Neural progenitor cell (in vitro differentiated cells): ENCODE measurements at places on chromosomes 6 and 20.

GRCh38 chr6:27838058-27838944, 73.9 kb downstream of the OR2B2 start:
- peak; percentile 97 for DNase-seq

- DNase-seq, result no peak
Measured at GRCh38 chr6:156809034-156809433, 31.9 kb downstream of the ARID1B start.

DNA sequence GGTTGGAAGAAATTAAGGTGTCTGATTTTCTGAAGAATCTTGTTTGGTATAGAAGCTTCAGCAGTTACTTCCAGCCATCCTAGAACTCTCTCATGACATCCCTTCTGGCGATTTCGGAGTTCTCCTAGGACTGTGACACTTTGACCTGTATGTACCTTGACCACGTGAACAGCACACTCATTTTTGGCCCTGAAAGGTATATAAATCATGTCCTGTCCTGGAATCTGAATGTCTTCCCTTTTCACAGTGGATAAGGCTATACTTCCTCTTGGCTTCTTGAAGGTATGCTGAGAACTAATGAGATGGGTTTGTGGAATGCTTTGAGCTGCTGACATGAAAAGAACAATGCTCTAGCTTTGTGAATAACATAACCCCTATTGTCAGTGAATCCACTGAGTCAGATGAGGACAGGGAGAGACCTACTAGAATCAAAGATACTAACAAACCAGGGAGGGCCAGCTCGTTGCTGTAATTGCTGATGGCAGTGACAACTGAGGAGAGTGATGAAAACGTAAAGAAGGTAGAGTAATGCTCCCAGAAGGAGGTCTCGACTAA, 6.0 kb upstream of the ZDHHC14 start:
- peak; percentile 53 for DNase-seq

- DNase-seq, result no peak
Measured at GRCh38 chr6:109000289-109000688, 94.4 kb downstream of the SESN1 start.

DNA sequence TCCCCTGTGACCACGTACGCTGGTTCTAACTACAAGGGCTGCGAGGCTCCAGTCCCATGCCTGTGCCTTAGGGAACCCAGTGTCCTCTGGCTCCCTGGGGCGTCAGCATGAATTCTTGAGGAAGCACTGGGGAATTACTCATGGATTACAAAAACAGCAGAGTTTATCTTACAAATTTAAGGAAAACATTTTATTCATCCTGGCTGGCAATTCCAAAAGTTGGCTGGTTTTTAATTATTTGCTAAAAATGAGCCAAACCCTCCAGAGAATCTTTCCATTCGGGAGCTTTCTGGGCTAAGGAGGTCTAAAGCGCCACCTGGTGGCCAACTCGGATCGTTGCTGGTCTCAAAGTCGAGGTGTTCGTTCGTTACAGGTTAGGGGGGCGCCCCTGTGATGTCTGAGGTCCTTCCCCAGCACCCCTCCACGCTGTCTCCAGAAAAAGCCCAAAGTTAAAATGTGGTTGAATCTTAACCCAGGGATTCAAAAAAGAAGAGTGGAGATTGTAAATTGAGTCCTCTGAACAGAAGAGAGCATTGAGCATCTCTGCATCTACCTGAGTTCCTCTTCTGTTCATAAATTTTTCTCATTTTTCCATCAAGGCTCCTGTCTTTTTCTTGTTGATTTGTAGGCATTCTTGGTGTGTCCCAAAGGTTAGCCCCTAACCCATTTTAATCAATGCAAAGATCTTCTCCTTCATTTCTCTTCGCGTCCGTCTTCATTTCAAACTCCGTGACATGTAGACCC, 99.4 kb downstream of the BFSP1 start:
- peak; percentile 77 for DNase-seq

DNA sequence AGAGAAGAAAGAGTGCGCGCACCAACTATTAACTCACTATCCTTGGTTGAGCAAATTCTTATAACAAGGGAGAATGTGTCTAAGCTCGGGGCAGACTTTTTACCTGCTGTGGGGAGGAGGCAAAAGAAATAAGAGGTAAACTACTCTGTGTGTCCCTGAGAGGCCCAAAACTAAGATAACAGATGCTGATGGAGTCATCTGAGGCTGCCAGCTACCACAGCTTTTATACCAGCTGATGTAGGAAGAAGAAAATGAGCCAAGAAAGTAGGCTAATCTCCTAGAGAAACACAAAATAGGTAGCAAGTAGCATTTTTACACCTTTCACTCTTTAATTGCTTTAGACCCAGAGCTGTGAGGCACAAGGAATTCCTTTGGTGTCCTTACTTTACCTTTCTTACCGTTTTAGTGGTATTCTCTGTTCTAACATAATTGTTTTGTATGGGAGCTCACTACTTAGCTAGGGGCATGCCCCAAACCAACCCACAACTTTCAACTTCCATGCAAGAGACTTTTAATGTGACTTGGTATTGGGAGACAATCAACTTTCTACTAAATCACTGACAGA, 27.8 kb upstream of the PIM1 start:
- no peak for DNase-seq

DNA sequence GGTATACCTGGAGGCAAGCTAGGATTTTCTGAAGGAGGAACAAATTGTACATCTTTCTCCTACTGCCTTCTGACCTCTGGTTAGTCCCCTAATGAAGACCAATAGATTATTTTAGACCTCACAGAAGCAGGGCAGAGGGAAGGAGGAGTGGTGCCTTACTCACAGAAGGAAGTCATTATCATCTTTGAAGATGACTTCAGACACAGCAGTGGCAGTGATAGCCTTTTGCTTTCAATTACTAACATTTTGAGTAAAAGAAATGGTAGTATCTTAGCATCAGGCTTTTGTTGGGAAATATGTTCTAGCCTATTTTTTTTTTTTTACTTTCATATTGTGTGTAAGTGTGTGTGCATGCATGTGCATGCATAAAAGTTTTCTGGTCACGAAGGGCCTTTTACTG, 164.2 kb upstream of the PLN start:
- DNase-seq, result no peak

DNA sequence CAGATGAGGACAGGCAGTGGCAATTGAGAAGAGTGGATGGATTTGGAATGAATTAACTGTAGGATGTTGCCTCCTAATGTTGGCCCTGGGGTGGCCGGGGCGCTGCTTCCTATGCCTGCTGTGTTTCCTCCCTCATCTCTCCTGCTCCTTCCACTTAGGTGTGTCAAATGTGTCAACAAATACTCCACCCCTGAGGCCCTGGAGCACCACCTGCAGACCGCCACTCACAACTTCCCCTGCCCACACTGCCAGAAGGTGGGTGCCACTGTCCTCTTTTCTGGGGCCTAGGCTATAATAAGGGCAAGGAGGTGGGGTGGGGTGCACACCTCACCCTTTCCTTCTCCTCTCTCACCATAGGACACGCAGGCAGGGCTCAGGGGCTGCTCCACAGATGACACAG, 30.0 kb upstream of the CHMP4B start:
- no peak for DNase-seq

GRCh38 chr6:5936140-5936539, 70.6 kb downstream of the NRN1 start:
- no peak for DNase-seq

- no peak for DNase-seq
Measured at GRCh38 chr20:63210011-63210605, 5.8 kb downstream of the YTHDF1 start.

DNA sequence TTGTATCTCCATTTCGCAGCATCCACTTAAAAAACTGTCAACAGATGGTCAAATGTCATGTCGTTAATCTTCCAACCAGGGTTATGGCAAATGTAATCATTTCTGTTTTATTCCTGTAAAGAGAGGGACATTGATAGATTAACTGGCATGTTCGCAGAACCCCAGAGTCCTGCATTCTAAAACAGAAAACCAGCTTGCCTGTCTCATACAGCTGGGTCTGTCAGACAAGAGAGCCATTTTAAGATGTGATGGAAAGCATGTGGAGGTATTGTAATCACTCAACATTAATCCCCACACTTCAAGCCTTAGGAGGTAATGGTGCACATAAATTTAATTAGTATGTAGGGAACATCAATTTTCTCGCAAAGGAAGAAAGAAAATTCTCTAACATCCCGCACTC, 4.4 kb downstream of the SMLR1 start:
- DNase-seq, result no peak

GRCh38 chr6:142914369-142914768, 30.6 kb downstream of the HIVEP2 start:
- no peak for DNase-seq

DNA sequence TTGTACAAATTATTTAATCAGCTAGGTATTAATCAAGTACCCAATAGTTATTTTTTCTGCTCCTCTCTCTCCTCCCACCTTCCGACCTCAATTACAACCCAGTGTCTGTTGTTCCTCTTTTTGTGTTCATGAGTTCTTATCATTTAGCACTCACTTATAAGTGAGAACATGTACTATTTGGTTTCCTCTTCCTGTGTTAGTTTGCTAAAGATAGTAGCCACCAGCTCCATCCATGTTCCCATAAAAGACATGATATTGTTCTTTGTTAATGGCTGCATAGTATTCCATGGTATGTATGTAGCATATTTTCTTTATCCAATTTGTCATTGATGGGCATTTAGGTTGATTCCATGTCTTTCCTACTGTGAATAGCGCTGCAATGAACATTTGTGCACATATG, 652.8 kb upstream of the CITED2 start:
- no peak for DNase-seq

DNA sequence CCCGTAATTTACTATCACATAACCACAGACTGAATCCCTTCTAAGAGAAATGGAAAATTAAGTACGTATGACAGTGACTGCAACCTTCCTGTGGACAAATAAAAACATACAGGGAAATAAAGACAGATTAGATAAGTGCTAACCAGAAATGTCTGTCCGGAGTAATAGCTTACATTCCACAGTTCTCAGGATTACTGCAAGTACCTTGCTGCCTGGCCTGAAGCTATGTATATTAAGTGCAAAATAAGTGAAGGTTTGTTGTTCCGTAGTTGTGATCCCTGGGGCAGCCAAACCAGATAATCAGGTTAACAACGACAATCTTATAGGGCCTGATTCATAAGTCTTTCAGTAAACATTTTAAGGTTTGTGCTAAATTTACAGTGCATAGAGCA, 2.8 kb downstream of the NEDD9 start:
- DNase-seq, result no peak

DNA sequence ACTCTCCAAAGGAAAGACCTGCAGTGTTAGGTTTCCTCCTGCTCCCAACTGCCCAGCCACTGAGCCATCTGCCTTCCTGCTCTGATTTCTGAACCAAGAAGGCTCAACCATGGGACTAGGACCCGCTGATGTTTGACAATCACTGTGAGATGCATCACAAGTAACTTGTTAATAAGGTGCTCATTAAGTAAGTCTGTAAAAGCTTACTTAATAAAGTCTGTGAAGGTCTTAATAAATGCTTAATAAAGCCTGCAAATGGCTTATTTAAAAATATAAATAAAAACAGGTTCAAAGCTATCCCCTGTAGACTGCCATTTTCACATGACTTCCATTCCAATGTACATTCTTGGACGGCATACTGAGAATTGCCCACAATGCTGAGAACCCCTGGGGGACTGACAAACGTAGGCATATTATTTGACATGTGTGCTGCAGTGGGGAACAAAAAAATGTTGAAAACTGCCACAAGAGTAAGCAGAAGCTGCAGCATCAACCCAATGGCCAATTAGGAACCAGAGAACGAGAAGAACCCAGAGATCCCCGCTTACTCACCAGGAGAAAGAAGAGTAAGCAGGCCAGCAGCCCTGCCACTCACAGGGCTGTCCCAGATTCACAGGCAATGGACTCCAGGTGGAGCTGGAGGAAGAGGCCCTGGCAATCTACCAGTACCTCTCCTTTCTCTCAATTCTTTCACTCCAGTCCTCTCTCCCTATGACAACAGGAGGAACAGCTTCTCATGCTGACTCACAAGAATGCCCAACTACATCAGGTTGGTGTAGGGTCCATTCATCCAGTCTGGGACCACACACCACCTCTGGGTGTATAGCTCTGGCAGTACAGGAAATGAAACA, 19.5 kb downstream of the KIF13A start:
- DNase-seq, result no peak

- no peak for DNase-seq
Measured at GRCh38 chr6:46949632-46950280, 28.0 kb upstream of the ADGRF5 start.

DNA sequence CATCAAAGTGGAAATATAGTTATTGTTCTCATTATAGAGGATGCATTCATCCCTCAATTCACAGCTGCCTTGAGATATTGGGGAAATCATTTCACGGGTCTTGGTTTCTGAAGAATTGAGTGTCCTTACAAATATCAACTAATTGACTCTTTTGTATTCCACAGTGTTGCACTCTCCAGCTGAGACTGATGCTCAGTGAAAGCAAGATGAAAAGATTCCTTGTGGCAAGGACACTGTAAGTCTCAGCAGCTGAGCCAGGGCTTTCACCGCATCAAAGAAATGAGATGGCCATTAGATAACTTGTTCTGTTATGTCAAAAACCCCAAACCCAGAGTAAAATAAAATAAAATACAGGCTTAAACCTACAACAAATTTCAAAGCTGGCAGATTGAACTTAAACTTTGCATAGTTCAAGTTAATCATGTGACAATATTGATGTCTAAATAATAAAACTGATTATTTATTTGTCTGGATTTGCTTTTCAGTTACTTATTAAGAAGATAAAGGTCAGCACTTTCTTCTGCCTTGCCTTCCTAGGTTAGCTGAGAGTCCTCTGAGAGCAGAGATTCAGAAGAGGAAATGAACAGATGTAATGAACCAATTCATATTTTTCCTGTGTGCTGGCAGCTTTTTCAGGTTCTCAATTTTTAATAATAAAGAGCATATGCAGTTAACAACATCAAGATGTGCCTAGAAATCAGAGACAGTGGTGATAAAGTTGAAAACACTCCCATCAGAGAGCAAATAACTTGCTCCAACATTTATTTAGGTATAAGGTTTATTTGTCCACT, 82.4 kb upstream of the SMLR1 start:
- peak; percentile 54 for DNase-seq

GRCh38 chr20:1388741-1389483, 3.9 kb downstream of the FKBP1A start:
- no peak for DNase-seq

- DNase-seq, result peak; percentile 93
Measured at GRCh38 chr6:32153564-32154513, at the start of gene PPT2. Gene PPT2 (plus strand): TSS chr6:32154141. CDS start chr6:32154595, 454 bp downstream.

GRCh38 chr6:12022953-12023388, 10.9 kb downstream of the HIVEP1 start:
- DNase-seq, result peak; percentile 36

DNA sequence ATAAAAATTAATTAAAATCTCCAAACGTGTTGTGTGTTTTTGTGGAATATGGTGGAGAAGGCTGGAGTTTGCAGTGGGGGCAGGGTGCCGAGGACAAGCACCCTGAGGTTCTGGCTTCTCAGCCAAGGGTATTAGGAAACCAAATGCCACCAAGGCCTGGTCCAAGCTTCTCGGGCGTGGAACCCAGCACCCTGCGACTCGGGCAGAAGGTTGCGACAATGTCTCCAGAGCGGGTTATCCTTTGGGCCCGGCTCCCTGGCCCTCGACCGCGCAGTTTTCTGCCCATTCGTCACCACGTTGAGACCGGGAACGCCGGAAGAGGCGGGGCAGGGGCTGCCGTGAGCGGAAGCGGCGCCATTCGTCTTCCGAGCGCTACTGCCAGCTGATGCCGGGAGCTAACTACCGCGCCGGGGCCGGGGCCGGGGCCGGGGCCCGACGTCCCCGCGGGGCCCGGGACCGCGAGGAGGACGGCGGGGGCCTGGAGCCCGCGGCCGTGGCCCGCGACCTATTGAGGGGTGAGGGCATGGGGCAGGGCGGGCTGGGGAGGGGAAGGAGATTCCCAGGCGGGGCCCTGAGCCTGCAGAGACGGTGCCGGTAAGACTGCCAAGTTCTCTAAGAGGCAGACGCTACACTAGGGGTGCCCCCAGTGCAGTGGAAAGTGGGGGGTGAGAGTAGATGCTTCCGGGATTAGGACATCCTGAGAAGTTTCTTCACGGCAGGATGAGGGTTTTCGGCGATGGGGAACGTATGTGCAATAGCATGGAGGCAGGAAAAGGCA, at the start of gene RRP36:
TSS of gene RRP36 (plus strand) at position 354 of the 778 bp plus-strand sequence. CDS start at position 386, 32 bp downstream.
- peak; percentile 86 for DNase-seq
